ENCODE measurements at places on chromosomes 1 and 21. TPM values are rescaled to one million over a fixed set of nuclear protein-coding genes. Genes with fewer than 3 reads are reported as not detected.

Gene UBR4
- 52.4 TPM for total RNA-seq

Gene INSRR
- not detected for total RNA-seq

DNA sequence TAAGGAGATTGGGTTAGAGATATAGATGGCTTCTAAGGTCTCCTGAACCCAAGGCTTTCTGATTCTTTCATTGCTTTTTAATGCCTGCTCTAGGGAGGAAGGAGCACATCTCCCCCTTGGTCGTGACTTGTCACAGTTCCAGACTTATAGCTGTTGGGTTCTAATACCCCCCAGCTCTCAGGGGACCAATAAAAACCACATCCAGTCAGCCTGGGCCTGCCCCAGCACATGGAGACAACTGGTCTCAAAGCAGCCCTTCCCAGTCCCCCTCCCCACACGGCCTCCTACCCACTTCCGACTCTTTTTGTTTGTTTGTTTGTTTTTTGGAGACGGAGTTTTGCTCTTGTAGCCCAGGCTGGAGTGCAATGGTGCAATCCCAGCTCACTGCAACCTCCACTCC lies 23.3 kb downstream of the QSOX1 start:
- DNase-seq, result no peak

DNA sequence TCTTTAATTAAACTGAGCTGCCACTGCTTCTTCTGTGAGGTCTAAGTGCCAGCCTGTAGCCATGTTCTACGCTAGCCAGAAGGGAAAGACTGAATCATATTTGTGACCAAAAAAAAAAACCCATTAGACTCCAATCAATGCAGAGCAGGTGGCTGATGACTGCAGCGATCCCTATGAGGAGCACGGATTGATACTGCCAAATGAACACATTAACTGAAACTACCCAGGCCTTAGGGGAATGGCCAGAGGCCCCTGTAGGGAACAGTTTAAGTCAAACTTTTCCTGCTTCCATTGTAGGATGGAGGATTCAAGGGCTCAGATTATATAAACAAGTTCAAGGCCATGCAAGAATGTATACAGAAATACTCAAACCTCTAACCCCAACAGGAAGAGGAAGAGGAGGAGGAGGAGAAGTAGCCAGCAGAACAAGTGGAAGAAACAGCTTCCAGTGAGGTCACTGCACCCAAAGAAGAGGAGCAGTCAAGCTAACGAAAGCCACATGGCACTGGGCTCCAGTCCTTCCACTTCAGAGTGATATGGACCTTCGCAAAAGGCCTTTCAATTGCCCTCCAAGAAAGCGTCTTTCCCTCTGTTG lies 328.3 kb downstream of the SMYD3 start:
- DNase-seq, result no peak

DNA sequence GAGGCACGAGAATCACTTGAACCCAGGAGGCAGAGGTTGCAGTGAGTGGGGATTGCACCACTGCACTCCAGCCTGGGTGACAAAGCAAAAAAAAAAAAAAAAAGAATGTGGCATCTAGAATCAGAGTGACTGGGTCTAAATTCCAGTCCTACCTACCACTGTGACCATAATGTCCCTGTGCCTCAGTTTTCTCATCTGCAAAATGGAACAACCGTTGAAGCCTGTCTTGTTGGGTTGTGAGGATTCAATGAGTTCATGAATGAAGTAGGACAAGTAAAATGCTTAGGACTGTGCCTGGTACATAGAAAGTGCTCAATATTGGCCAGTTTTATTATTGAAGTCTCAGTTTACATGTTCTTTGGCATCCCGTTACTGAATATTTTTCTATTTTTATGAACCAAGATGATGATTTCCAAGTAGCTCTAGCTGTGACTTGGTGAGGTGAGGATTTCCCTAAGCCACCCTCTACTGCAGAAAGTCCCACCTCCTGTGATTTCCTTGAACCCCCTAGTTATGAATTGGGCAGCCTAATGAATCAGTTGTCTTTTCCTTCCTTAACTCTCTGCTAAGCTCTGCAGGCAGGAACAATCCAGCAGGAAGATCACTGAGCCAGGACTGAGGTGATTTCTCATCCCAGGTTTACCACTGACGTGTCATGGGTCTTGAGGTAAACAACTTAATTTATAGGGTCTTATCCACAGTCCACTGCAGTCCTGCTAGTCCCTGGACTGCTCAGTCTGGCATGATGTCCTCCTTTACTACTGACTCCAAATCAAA lies 18.9 kb upstream of the MEAF6 start:
- no peak for DNase-seq
